ENCODE measurements at places on chromosomes 5 and 9. TPM values are rescaled to one million over a fixed set of nuclear protein-coding genes. Genes with fewer than 3 reads are reported as not detected.
A peak's percentile ranks its signal among the peaks of the same experiment; 100 is the strongest.

- peak; percentile 33 for DNase-seq
Measured at GRCh38 chr5:107203243-107203642, 467.5 kb downstream of the EFNA5 start.

- no peak for DNase-seq
Measured at GRCh38 chr5:181173027-181173419, 25.6 kb downstream of the OR2V2 start.

DNA sequence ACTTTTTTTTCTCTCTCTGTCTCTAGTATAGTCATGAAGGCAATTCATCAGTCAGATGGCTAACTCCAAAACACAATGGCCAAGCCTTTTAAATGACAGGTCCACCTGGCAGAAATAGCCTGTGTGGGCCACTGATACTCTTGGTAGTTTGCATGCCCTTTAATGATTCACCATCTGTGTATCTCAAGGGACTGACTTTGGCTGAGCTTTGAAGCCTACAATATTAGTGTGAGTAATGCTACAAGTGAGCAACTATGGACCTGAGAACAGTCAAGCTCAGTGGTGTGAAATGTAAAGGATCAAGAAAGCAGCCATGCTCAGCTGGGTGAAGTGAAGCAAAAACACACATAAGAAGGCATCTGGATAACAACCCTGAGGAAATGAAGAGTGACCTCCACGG lies 506.9 kb downstream of the TLE1 start:
- DNase-seq: peak; percentile 99

DNA sequence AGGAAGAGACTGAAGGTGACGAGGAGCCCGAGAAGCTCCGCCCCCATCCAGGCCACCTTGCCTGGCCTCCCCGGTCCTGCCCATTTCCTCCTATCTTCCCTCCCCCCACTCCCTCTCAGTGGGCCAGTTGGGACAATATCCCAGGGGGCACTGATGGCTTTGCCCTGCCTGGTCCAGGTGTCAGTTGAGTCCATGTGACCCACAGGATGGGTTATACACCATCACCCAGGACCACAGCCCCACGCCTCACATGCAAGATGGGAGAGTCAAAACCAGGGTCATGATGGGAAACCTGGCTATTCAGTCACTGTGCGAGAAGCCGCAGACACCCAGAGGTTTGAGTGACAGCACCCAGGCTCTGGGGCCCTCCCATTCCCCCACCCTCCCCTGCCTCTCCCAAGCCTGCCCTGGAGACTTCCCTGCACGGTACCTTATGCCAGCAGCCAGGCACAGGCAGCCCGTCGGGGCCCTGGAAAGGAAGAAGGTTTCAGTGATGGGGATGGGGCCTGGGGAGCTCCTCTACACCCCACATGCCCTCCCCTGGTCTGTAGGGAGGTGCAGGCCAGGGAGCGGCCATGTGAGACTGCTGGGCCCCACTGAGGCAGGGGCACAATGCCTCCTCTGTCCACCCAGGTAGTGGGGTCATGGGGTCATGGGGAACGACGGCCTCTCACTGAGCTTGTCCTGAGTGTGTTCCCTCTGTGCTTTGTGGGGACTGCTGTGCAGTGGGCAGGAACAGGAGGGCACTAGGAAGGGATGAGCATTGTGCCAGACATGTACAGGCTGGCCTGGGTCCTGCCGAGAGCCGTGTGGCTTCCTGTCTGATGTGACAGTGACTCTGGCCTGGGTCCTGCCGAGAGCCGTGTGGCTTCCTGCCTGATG lies 6.3 kb upstream of the PHYKPL start:
- DNase-seq: no peak

GRCh38 chr5:103918668-103919367 lies 356.2 kb upstream of the NUDT12 start:
- DNase-seq: peak; percentile 79

- DNase-seq: no peak
Measured at GRCh38 chr5:155728857-155729683, 597.9 kb upstream of the SGCD start.

DNA sequence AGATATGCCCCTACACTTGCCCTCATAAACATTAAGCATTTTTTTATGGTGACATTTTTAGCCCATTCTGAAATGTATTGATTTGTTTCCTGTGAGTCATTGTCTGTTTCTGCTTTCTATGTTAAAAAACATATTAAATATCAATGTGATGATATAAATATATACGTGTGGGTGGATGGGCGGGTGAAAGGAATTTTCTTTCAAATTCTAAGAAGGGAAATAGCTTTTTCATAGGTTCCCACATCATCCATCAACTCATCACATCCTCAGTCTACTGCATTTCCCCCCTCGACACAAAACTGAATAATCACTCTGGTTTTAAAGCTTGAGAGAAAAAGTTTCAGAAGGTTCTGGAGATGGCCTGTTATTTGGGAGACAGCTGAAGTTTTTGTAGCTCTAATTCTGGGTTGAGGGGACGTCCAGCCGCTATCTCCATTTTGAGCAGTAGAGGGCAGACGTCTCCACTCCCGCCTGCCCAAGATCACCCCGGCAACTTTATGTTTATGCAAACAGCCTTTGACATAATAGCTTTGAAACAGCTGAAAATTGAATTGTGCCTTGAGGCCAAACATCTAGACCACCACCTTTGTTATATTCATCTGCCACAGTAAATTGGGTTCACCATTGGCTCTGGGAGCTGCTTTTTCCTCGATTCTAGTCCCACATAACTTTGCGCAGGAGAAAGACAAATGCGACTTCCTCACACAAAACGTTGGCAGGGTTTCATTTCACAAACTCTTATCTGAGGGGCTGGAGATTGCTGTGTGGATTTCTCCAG lies 216.2 kb upstream of the CLINT1 start:
- DNase-seq: peak; percentile 64

Gene MACIR
- 14.1 TPM for total RNA-seq

Gene GRIN1
- not detected for total RNA-seq

Data from renal cortical epithelial cell (primary cell).